Astrocyte of the hippocampus (primary cell): ENCODE measurements at places on chromosomes 1 and 21.

DNA sequence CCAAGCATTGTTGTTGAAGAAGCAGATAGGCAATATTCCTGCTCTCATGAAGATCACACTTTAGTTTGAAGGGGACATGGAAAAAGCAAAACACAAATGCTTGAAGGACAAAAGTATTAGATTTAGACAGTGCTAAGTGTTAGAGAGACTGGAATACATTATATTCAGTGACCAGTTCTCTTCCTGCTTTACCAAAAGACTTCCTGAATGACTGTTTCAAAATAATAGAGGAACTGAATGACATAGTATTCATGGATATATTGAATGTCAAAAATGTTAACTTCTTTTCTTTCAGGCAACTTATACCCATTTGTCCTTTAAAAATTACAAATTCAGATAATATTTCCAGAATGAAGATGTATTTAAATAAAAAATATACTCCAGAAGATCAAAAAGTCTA, 178.0 kb upstream of the IVNS1ABP start:
- no peak for DNase-seq

- DNase-seq, result peak; percentile 53
These were observed 185.8 kb downstream of the MRPL39 start for GRCh38 chr21:25421321-25422028.

- no peak for DNase-seq
These were observed 7.1 kb upstream of the PSMA5 start for GRCh38 chr1:109433322-109433721.

- no peak for DNase-seq
These were observed 16.4 kb downstream of the NCMAP start for GRCh38 chr1:24572301-24572700.

DNA sequence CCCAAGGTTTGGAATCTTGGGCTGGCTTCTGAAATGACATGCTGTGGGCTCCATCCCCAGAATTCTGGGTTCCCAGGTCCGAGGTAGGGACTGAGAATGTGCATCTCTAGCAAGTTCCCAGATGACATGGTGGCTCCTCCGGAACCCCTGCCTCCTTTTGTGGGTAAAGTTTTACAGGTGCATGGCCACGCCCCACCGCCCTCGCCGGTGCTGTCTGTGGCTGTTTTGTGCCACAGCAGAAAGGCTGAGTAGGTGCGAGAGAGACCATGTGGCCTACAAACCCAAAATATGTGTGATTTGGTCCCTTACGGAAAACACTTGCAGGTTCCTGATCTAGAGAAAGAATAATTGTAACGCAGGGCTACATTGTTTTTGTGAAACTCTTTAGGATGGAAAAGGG, 30.9 kb downstream of the SKI start:
- no peak for DNase-seq

- no peak for DNase-seq
These were observed 33.9 kb downstream of the TRIM62 start for GRCh38 chr1:33147997-33148314.

GRCh38 chr21:41371685-41372030, 9.8 kb downstream of the MX2 start:
- no peak for DNase-seq

DNA sequence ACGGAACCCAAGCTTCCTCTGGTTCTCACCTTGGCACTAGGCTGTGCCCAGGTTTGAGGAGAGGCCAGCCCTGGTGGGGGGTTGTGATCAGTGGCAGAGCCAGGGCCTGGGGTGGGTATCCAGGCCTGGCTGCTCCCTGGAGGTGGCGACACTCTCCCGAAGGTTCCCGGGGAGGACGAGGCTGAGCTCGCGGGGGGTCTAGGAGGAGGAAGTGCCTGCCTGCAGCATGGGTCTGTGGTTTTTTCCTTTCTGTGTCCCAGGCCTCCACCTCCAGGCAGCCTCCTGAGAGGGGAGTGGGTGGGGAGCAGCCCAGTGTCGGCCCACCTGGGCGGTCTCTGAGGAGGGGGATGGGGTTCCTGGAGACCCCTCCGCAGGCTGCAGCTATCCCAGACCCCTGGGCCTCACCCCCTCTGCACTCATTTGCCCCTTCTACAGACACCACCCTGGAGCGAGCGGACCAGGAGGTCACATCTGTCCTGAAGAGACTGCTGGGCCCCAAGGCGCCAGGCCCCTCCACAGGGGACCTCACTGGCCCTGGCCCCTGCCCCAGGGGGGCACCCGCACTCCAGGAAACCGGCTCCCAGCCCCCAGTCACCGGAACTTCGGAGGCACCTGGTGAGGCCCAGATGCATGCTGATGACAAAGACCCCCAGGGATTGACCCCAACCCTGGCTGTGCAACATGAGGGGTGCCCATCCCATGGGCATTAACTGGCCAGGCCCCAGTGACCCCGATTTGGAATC, 44.3 kb downstream of the TRIM11 start:
- no peak for DNase-seq

- DNase-seq, result no peak
These were observed 37.7 kb downstream of the PIK3C2B start for GRCh38 chr1:204456826-204457442.

DNA sequence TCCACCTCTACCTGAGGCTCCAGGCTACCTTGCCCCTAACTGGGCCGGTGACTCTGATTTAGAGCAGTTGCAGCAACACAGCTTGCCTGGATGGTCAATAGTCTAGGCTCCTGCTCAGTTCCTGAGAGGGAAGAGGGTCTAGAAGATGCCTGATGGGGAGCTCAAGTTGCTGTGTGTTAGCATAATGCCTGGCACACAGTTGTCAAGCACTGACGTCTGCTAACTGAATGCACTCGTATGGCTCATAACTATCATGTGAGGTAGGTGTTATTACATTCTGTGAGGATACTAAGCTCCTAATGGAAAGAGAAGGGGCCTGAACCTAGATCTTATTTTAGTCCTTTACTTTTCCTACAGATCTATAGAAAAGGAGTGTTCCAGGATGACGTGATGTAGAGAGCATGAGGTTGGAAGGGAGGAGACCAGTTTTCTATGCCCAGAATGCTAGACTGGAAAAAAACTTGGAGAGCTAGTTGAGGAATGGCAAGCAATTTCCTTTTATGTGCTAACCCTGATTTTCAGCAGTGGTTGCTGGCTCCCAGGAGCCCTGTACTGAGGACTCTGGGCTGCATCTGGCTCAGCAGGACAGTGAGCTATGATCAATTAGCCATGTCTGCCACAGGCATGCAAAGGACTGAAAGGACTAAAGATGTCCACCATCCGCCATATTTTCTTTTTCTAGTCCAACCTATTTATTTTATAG, 30.0 kb downstream of the FAM78B start:
- no peak for DNase-seq

DNA sequence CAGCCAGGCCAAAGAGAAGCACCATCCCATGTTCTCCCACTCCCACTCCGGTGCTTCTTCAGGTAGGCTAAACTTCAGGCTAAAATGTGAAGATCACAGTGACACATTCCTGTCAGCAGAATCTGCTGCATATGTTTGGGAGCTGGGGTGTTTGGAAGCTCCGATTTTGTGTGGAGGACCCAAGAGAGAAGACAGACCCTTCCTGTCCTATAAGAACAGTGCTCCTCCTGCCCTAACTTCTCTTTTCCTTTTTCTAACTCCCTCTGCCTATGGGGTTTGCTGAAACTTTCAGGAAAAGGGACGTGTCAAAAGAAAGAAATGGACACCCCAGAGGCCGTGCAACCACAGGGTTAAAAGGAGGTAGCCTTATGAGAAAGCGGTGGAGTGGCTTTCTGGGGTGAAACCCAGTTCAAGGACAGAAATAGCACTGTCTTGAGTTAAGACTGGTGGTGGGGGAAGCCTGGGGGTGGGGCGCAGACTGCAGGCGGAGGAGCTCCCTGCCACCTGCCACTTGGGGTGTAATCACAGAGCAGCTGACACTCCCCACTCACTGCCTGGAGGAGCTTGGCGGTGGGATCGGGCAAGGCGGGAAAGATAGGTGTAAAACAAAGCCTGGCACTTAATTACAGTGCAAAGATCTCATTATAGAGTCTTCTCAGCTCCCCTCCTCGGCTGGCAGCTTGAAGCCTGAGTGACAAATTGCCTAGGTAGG, 645 bp upstream of the TLR5 start:
- no peak for DNase-seq

- no peak for DNase-seq
These were observed 630 bp upstream of the DBT start for GRCh38 chr1:100250264-100250663.

- peak; percentile 64 for DNase-seq
These were observed 13.4 kb upstream of the PIAS3 start for GRCh38 chr1:145871994-145872924.

DNA sequence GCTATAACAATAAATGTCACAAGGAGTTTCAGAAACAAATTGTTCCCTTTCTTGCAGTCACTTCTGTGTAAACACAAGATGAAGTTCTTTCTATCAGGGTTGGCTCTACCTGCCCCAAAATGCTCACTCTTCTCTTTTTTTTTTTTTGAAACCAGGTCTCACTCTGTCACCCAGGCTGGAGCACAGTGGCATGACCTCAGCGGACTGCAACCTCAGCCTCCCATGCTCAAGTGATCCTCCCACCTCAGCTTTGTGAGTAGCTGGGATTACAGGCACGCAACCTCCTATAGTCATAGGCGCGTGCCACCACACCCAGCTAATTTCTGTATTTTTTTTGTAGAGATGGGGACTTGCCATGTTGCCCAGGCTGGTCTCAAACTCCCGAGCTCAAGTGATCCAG, 10.5 kb upstream of the CTNNBIP1 start:
- no peak for DNase-seq

GRCh38 chr1:11238311-11238710, 24.0 kb downstream of the MTOR start:
- no peak for DNase-seq

DNA sequence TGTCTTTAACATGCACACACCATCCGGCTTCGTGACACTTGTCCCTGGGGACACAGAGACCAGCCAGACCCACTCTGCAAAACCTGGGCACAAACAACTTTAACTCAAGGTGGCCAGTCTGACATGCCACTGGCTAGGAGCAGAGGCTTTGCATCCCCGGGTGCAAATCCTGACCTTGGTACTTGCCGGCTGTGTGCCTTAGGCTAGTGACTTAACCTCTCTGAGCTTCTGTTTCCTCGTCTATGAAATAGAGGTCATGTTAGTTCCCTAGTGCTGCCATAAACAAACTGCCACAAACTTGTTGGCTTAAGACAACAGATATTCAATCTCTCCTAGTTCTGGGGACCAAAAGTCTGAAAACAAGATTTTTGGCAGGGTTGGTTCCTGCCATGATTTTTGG, 60.4 kb downstream of the SDC3 start:
- DNase-seq, result no peak

- no peak for DNase-seq
These were observed 107.9 kb downstream of the ZFYVE9 start for GRCh38 chr1:52249831-52250230.

- DNase-seq, result no peak
These were observed 39.1 kb downstream of the UROD start for GRCh38 chr1:45051005-45051772.

GRCh38 chr1:56424744-56425493, 154.4 kb downstream of the PLPP3 start:
- DNase-seq, result peak; percentile 74

DNA sequence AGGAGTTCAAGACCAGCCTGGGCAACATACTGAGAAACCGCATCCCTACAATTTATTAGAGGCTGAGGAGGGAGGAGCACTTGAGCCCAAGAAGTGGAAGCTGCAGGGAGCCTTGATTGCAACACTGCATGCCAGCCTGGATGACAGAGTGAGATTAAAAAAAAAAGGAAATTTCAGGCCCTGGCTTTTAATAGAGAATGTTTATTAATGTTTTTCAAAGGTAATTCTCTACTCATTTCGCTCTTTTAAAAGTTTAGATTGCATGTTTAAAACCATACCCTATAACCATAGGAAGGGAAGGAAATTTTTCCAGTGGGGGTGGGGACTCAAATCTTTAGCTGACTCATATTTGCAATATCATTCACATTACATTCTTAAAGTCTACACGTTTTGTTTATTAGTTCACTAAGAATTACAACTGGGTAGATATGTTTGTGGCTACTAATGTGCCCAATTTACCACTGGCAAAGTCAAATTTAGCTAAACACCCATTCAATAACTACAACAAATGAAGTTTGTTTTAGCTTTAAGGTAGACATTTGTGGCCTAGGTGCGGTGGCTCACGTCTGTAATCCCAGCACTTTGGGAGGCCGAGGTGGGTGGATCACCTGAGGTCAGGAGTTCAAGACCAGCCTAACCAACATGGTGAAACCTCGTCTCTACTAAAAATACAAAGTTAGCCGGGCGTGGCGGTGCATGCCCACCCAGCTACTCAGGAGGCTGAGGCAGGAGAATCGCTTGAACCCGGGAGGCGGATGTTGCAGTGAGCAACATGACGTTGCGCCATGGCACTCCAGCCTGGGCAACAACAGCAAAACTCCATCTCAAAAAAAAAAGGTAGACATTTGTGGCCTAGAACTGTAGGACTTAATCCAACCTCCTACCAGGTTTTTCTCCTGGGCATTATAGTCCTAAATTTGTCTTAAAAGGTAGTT, 5.0 kb downstream of the KDM5B start:
- peak; percentile 17 for DNase-seq

DNA sequence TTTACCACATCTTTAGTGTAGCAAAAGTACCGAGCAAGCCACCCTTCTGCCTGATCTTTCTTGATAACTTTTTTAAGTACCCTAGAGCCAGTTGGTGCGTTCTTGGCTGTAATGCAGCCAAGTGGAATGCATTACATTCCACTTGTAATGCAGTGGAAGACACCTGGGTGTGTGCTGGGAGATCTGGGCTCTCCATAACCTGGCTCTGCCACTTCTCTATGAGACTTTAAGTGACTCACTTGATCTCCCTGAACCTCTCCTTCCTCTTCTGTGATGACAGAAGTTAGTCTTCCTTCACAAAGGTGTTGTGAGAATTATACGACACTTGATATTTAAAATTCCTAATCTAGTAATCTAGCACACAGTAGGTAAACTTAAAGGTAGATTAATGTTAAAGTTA, 35.3 kb upstream of the NFIA start:
- DNase-seq, result no peak

GRCh38 chr1:24248859-24249258, 61.8 kb upstream of the IFNLR1 start:
- DNase-seq, result no peak

DNA sequence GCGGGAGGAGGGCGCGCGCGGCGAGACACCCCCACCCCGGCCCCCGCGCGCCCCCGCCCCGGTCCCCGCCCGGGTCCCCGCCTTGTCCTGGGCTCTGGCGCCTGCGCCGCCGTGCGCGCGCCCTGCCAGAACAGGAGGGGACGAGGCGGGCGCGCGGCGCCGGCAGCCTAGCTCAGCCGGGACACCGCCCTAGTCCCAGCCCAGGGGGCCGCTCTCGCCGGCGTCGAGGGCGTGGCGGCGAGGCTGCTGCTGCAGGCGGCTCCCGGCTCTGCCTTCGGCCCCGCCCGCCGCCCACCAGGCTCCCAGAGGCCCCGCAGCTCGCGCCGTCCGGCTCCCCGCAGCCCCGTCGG, at the start of gene RCAN3:
TSS of gene RCAN3 (plus strand) at position 128 of the 350 bp plus-strand sequence. CDS start 11,537 bp downstream, outside the sequence.
- peak; percentile 95 for DNase-seq

- peak; percentile 69 for DNase-seq
These were observed 23.0 kb downstream of the ACTA1 start for GRCh38 chr1:229410692-229411433.

DNA sequence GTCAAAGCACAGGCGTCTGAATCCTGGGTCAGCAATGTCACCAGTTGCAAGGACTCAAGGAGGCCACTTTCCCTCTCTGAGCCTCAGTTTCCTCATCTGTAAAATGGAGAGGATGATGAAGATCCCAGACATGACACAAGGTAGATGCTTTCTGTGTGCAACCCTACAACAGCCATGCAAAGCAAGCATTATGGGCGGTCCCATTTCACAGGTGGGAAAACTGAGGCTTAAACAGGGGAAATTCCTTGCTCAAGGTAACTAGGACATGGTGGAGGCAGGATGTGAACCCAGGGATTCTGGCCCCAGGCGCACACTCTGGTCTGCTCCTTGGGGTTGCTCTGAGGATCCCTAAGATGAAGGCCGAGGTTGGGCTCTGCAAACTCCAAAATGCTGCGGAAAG, 311.0 kb downstream of the PTPRU start:
- no peak for DNase-seq
